Stimulated activated CD8-positive, alpha-beta memory T cell treated with anti-CD3 and anti-CD28 coated beads, Interleukin-4, amount 100 ng/mL, for 1 hour (primary cell): ENCODE measurements at places on chromosomes 7 and 10.

DNA sequence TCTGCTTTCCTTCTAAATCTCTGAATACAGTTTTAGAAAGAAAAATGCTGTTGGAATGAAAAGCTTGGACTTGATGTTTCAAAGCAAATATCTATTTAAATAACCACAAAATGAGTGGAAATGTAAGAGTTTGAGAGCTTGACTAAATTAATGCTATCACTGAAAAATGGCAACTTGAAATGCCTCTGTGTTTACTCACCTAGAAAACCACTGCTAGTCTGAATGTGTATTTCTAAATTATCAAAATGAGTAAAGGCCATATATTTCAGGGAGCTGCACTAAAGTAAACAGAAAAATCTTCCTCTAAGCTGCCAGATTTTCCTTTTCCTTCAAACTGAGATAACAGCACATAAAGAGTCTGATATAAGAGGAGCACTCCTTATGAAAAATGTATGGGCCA is 87.9 kb downstream of the DPY19L1 start:
- DNase-seq = no peak

- no peak for DNase-seq
Measured at GRCh38 chr7:40371806-40372440, 237.1 kb downstream of the SUGCT start.

DNA sequence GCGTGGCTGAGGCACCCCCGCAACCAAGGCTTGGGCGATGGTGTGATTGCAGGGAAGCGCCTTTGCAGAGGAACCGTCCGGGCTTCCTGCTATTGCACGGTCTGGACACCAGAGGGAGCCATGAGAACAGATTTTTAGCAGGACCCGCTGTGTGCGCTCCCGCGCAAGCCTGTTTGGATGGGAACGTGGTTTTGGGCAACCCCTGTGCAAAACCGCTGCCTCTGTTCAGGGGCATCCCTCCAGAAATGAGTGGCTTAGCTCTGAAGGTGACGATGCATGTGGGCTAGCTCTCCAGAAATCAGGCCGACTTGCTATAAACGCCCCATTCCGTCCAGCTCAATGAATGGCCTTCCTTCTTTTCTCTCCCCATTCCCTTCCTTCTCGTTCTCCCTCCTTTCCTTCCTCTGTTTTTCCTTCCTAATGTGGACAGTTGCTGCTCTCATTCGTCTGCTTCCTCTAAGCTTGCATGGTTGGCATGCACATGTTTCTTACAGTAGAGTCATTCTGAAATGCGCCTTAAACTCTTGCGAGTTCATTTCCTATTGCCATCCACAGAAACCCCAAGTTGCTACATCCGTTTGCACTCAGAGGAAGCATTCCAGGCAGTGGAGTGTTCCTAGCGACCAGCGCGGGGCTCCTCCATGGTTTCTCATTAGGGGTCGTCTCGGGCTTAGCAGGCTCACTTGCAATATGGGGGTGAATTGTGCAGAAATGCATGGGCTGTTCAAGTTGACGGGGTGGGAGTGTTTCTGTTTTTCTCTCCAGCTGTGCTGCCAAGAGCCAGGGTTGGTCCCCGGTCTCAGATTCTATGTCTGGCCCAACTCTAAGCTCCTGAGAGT is 302.5 kb upstream of the GALNT17 start:
- DNase-seq = peak; percentile 15

- no peak for DNase-seq
Measured at GRCh38 chr10:43120929-43121314, 17.3 kb upstream of the CSGALNACT2 start.
